ENCODE measurements at places on chromosomes 13 and 19.

GRCh38 chr13:73351730-73352129 is 292.9 kb downstream of the KLF5 start:
- no peak for DNase-seq

DNA sequence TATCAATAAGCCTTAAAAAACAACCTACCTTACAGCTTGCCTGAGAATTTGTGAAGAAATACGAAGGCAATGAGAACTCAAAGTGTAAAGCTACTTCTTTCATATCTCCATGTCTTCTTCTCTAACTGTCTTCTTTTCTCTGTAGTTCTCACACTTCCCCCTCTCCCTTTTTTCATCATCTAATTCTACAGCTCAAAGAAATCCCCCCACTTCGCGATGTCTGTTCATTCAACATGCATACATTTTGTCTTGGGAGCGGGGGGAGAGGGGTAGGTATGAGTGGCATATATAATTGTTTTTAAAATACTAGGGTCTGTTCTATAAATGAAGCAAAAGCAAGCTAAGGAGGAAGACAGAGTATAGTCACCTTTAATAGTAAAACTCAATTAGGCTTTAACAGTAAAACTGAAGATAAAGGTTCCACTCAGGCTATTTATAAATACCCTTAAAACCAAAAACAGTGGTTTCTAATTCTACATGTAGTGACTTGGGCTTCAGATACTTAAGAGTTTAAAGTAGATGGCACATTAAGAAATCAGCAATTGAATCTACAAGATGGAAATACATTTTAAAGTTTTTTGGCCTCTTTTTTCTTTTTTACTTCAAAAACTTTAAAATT is 106.9 kb downstream of the KLF12 start:
- DNase-seq: no peak

- no peak for DNase-seq
Observed at GRCh38 chr19:2324220-2324948, 4.0 kb downstream of the LSM7 start.

- no peak for DNase-seq
Observed at GRCh38 chr13:21322327-21322965, 136.7 kb downstream of the ZDHHC20 start.

- DNase-seq: no peak
Observed at GRCh38 chr13:88369866-88370265, 698.7 kb downstream of the SLITRK5 start.

DNA sequence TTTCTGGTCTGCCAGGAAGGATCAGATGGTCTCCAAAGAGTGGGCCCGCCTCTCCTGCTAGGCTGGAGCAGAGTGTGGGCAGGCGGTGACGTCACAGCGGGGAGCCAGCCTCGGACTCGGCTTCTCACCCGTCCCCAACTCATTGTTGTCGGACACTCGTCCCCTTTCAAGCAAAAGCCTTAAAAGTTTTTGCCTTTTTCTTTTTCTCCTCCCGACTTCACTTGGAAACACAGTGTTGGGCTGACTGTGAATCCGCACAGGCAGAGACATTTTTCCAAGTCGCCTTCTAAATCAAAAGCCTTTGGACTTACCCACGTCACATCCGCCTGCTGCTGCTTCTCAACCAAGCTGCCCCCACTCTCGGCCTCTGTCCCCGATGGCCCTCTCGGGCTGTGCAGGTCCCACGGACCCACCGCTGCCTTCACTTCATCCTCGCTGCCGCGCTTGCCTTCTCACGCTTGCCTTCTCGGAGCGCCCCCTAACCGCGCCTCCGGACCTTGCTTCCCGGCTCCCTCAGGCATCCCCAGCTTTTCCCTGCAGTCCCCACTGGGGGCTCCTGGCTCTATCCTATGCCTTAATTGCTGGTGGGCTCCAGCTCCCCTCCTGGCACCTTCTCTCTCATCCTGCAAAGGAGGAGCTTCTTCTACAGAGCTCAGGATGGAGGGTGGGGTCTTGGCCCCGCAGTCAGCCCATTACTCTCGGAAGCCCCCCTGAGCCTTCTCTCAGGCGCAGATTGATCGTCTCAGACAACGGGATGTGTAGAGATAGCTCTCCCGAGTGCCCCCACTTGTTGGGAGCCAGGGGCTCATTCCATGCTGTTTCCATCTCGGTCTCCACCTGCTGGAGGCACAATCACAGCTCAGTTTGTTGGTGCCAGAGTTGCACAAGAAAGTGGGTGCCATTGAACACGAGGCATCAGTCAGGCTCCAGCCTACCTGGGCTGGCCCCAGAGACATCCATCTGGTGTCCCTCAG is 3.9 kb upstream of the ZNF135 start:
- DNase-seq: no peak

DNA sequence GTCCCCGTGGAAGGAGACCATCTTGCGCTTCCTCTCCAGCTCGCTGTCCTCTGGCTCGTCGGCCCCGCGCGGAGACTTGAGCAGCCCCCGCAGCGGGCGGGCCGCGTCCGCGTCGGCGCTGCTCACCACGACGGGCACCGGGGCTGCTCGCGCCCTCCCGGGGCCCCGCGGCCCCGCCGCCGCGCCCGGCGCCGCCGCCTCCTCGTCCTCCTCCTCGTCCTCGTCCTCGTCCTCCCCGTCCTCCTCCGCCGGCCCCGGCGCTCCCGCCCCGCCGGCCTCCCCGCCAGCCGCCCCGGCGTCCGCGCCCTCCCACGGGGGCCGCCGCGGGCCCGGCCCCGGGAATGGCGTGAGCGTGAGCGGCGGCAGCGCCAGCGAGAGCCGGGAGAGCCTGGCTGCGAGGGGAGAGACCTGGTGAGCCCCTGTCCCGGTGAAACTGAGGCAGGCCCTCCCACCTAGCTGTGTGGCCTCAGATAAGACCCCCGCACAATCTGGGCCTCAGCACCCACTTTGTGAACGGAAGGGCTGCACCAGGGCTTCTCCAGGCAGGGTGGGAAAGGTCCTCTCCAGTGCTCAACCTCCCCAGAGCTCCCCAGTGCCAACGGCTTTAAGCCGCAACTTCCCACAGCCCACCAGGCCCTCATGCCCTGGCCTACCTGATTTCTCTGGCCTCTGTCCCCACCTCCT is 17.8 kb downstream of the LMTK3 start:
- DNase-seq: no peak

DNA sequence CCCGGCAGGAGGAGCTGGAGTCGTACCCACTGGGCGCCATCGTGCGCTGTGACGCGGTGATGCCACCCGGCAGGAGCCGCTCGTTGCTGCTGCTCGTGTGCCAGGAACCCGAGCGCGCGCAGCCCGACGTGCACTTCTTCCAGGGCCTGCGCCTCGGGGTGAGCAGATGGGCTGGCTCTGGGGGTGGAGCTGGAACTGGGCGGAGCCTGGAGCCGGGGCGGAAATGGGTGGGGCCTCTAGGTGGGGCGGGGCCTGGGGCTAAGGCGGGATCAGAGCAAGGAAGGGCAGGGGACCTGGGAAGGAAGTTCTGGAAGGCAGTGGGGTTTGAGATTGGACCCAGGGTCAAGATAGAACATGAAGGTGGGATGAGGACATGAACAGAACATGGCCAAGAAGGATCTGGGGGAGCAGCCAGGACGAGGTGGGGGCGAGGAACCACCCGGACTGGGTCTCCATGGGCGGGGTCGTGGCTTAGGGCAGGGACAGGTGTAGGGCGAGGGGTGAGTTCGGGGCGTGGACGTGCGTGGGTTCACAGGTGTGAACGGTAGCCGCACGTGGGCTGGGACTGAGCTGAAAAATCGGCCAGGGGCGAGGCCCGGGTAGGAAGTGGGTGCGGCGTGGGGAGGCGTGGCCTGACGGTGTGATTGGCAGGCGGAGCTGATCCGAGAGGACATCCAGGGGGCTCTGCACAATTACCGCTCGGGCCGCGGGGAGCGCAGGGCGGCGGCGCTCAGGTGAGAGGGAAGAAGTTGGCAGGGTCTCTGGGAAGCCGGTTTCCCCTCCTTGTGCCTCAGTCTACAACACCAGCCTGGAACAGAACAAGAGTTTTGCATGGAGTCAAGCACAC is 4.7 kb downstream of the EPS8L1 start:
- peak; percentile 90 for DNase-seq

DNA sequence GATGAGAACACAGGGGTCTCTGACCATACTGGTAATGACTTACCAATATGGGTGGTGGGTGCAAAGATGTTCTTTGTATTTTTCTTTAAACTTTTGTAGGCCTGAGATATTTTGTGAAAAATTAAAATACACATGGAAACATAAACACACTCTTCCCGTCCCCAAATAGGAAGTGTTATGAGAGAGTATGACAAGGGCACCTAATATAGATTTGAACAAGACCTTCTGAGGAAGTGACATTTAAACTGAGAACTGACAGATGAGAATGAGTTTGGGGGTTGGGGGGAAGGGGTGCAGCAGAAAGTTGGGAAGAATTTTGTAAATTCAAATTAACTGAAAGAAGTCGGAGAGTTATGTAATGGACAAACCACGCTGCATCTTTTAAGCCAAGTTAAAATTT is 224.2 kb downstream of the RGCC start:
- no peak for DNase-seq

DNA sequence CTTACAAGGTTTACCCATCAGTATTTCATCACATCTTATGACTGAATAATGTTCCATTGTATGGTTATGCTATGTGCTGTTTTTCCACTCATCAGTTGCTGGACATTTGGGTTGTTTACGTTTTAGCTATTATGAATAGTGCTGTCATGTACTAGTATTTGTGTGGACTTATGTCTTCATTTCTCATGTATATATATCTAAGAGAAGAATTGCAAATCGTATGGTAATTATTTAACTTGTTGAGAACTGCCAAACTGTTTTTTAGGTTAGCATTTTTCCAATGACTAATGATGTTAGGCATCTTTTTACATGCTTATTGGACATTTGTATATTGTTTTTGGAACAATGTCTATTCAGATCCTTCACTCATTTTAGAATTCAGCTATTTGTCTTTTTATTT is 368.3 kb downstream of the LMO7 start:
- no peak for DNase-seq

GRCh38 chr19:32022044-32022640 is 323.3 kb upstream of the ZNF507 start:
- no peak for DNase-seq

- DNase-seq: no peak
Observed at GRCh38 chr13:54165581-54166215, 1137.1 kb downstream of the OLFM4 start.

DNA sequence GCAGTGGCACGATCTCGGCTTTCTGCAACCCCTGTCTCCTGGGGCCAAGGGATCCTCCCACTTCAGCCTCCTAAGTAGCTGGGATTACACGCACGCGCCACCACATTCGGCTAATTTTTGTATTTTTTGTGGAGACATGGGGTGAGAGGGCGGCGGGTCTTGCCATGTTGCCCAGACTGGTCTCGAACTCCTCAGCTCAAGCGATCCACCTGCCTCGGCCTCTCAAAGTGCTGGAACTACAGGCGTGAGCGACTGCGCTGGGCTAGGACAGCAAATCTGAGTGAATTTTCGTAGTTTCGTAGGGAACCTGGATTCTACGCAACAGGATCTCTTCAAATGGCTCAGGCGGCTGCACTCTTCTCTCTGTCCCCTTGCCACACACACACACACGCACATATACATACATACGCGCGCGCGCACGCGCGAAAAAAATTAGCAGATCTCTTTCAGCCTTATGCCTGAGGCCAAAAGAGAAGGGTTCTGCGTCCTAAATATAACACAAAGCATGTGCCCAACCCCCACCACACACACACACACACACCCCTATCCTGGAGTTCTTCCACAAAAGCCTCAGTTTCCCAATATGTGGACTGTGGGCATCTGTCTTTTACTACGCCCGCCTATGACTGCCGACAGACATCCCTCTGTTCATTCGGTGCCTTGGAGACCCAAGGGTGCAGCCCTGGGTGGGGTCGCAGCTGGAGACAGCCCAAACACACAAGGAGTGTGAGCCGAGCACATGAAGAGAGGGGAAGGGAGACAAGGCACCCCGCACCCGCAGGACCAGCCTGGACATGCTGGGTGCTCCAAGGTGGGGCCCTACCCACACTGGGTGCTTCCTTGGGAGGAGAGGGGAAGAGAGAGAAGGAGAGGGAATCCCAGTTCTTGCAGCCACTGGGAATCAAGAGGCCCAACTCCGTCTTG is 616 bp downstream of the PINLYP start:
- no peak for DNase-seq

GRCh38 chr13:110478405-110479214 is 82.9 kb downstream of the RAB20 start:
- no peak for DNase-seq

DNA sequence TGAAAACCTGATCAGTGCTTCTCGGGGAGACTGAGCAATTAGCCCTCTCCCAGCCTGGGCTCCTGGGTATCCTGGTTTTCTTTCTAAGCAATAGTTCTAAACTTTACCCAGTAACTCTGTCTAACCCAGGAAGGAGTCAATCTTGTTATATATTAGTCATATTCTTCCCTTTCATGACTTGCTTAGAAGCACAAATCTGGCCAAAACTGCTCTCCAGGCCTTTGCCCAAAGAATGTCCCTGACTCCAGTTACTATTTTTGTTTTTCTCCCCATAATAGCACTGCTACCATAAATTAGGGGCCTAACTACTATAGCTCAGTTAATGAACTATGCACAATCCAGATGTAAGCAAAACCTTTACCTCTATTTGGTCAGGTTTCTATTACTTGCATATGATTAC is 355.8 kb upstream of the HTR2A start:
- DNase-seq: no peak

- no peak for DNase-seq
Observed at GRCh38 chr19:30873003-30873402, 476.2 kb downstream of the TSHZ3 start.

DNA sequence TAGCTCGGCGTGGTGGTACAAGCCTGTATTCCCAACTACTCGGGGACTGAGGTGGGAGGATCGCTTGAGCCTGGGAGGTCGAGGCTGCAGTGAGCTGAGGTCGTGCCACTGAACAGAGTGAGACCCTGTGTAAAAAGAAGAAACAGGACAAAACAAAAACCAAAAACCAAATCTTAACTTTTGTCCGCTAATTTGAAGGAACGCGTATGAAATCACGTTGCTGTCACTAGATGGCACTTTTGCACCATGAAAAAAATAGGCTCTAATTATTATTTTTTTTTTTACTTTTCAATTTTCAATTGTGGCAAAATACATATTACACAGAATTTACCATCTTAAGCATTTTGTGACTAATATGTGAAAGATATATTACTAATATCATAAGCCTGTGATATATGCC is 17.6 kb upstream of the ZNF835 start:
- no peak for DNase-seq
